Mesendoderm (in vitro differentiated cells): ENCODE measurements at places on chromosomes 4 and X.

DNA sequence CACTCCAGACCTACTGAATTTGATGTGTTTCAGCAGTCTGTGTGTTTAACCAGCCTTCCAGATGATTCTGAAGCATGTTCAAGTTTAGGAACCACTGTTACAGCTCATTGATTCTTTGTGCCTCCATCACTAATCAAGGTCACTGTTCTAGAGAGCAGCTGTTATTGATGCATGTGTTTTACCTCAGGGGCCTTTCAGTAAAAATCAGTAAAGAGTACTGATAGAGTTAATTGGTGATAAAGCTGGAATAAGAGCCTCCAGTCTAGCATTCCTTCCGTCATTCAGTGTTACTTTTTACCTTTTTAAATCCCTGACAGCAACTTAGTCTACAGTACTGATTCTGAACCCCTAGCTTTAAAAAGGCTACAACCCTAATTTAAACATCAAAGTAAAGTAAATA lies 12.9 kb downstream of the CPEB2 start:
- DNase-seq = no peak

DNA sequence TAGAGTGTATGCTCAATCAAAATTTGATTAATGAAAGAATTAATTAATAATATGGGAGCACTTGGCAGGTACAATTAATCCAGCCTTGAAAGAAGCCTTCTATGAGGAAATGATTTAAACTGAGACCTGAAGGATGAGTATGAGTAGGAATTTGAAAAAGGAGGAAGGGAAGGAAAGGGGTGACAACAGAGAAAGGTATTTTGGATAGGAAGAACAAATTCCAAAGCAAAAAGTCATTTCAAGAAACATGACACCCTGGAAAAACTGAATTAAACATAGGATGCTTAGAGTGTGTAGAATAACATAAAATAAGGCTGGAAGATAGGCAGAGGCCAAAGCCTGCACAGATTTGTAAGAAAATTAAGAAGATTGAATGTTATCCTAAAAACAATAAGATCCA lies 29.6 kb downstream of the PHOX2B start:
- DNase-seq = peak; percentile 20

GRCh38 chr4:2396781-2397368 lies 21.6 kb downstream of the ZFYVE28 start:
- no peak for DNase-seq

GRCh38 chr4:16019649-16020048 lies 56.7 kb upstream of the FGFBP2 start:
- no peak for DNase-seq

DNA sequence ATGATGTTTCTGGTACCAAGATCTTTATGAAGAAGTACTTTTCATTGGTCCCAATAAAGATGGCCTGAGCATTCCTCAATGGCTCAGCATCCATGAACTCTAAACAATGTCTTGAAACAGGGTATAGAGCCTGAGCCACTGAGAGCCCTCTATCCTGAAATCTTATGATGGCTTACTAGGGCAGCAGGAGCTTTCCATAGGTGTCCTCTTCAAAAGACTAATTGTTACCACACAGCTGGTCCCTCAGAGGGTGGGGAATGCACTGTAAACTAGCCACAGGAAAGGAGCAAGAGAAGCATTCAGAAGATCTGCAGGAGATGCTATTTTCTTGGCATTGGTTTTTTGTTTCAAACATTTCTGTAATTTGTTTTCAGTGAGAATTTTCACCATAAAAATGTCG lies 5.6 kb upstream of the BANK1 start:
- DNase-seq = no peak

- DNase-seq = no peak
These were observed 59.2 kb upstream of the NKX1-1 start for GRCh38 chr4:1465173-1466033.

DNA sequence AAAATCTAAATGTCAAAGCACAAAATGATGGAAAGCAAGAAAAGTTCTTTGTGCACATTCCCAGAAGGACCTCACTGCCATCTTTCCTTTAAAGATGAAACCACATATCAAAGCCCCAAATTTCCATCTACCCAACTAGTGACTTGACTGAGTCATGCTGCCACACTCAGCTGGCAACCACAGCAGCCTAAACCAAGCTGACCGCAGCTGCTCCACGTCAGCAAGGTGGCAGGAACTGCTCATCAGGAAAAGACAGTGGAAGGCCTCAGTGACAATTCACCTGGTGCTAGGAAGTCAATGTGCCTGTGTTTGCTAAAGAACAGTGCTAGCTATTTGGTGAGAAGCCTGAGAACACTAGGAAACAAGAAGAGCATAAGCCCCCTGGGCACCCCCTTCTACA lies 26.1 kb downstream of the ACOX3 start:
- no peak for DNase-seq

- DNase-seq = no peak
These were observed 241.2 kb downstream of the BCOR start for GRCh38 chrX:39856472-39857121.

GRCh38 chr4:31275906-31276305 lies 555.7 kb downstream of the PCDH7 start:
- DNase-seq = peak; percentile 10

- no peak for DNase-seq
These were observed 10.6 kb upstream of the HMX1 start for GRCh38 chr4:8882239-8882638.

- no peak for DNase-seq
These were observed 1.4 kb downstream of the GATA1 start for GRCh38 chrX:48787505-48788443.

- no peak for DNase-seq
These were observed 15.4 kb downstream of the GASK1B start for GRCh38 chr4:158157412-158157811.

GRCh38 chr4:7361280-7361895 lies 73.3 kb downstream of the PSAPL1 start:
- DNase-seq = no peak

DNA sequence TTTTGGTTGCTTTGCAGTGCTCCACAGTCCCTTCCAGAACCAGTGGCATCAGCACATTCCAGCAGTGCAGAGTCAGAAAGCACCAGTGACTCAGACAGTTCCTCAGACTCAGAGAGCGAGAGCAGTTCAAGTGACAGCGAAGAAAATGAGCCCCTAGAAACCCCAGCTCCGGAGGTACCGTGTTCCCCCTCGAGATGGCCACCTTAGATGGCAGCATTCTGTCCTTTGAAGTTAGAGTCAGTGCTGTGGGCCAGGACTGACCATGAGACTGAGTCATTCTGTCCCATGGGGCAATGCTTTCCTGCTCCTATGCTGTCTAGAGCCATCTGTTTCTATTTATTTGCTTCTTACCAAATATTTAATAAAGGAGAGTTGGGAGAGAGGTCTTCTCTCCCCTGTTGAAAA lies 112.3 kb downstream of the KLHL8 start:
- DNase-seq = peak; percentile 76
